ENCODE measurements at places on chromosomes 2 and 18.

- DNase-seq, result no peak
Measured at GRCh38 chr2:73133566-73134197, 20.9 kb upstream of the RAB11FIP5 start.

DNA sequence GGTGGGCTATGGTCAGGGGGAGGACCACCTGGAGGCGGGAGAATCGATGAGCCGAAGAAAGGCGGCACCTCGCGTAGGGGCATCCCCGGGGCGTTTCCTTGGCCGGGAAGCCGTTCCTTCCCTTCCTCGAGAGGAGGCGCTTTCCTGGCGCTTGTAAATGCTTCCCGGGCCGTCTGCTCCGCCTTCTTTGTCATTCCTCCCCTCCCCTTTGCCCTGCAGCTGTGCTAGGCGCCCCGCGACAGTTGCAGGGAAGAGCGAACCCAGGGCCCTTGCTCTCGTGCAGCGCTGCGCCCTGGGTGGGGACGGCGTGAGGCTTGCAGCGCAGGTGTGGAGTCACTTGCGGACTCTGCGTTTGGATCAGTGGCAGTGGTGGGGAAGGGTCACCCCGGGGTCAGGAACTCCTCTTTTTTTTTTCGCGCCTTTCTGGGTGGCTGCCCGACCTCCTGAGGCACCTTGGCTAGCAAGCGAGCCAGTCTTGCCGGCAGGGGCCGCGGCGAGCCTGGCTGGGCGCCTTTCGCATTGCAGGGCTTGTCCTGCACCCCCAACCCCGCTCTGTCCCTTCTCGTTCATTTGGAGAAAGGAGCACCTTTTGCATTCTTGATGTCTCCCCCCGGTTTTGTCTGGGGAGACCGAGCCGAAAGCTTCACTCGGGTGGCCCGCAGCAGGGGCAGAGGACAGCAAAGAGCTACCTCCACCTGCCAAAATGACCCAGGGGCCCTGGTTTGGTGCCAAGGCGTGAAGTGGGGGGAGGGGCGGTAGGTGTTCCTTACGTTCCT is 858 bp downstream of the KCNS3 start:
- DNase-seq, result no peak

GRCh38 chr2:188869550-188869949 is 104.6 kb upstream of the COL3A1 start:
- DNase-seq, result no peak

GRCh38 chr2:235505181-235505741 is 11.4 kb downstream of the AGAP1 start:
- DNase-seq, result no peak

- DNase-seq, result no peak
Measured at GRCh38 chr2:221747289-221747972, 175.3 kb upstream of the EPHA4 start.

DNA sequence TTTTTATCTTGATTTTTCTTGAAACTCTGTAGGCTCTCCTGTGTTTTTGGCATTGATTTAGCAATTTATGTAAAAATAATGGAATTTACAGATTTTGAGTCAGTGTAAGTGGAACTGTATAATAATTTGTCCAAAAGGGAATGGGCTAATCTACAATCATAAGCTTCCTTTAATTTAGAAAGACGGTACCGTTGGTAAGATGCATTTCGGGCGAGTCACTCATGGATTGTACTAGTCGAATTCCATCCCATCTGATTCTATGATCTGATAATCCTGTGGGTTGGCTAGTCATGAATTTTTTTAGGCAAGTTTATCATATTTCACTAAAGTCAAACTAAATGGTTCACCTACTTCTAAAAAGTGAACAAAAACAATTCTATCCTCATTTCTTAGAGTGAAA is 133.4 kb downstream of the ZNF407 start:
- no peak for DNase-seq

DNA sequence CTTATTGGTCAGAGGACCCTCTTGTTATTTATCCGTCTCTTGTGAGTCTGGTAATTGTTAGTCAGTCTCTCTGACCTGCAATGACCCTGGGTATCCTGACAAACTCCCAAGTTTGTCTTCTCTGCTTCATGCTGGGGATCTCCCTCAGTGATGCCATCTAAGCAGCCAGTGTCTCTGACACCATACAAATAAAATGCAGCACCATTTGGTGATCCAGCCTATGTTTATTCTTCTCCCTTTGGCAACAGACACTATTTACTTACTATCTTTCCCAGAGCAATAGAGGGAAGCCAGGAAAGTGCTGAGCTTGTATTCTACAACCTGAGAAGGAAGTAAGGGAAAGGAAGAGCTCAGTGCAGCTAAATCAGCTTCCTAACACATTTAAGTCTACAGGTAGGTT is 15.9 kb downstream of the SERPINE2 start:
- DNase-seq, result no peak

- no peak for DNase-seq
Measured at GRCh38 chr2:176502619-176503018, 233.4 kb downstream of the MTX2 start.

GRCh38 chr18:59189008-59189407 is 30.9 kb upstream of the GRP start:
- DNase-seq, result no peak

- no peak for DNase-seq
Measured at GRCh38 chr18:76805221-76805620, 17.1 kb upstream of the ZNF236 start.

GRCh38 chr2:46669996-46670793 is 190.8 kb downstream of the TMEM247 start:
- DNase-seq, result no peak

GRCh38 chr2:205706769-205707381 is 24.6 kb downstream of the NRP2 start:
- DNase-seq, result no peak

GRCh38 chr2:215930505-215931253 is 82.7 kb downstream of the MREG start:
- no peak for DNase-seq

DNA sequence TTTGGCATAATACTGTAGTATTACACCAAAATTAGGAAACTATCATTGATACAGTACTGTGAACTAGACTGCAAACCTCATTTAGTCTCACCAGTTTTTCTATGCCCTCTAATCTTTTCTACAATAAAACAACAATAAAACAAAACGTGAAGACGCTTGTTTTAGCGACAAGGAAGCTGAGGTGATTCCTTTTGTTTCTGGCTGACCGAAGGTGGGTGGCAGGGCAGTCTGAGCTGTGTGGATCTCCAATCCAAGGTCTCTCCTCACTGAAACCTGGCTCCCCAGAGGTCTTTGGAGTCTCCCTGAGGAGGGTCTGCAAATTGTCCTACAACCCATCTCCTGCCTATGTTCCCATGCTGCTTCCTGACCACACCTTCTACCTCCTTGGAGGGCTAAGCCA is 59.3 kb downstream of the ARMC9 start:
- no peak for DNase-seq

- DNase-seq, result no peak
Measured at GRCh38 chr2:27552941-27553340, 29.9 kb upstream of the ZNF512 start.

DNA sequence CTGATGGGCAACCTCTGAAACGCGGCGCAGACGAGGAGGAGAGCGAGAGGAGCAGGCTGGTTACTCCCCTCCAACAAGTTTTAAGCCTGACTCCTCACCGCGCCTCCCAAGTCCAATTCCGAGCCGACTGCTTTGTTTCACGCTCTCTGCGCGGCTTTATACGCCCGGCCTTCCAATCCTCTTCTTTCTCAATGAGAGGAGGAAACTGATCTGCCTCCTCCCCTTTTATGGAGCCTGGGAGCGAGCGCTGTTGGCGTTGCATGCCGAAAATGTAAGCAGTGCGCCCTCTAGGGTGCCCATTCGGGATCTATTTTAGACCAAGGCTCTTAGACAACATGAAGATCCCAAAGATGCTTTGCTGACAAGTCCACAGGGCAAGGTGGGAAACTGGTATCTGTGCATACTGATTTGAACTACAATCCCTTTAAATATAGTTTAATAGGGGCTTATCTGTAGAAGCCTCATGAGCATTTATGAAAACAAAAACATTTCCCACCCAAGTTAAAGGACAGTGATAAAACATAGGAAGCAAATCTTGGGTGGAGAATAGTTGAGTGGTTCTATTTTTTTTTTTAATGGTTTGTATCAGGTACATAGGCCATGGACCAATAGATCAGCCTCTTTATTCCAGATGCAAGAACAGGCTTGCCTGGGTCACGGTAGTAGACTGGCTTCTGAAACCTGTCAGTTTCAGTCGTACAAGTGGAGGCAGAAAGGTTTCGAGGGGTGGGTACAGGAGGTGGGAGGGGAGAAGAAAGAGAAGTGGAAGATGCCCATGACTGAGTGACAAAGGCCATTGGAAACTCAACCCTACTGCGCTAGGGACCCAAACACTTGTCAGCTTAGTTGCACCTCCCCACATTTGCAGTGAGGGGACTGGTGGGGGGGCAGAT is at the start of gene RND3:
Gene RND3, minus strand, starts transcription at position 131 of the 893 bp plus-strand sequence. CDS start 250 bp downstream, outside the sequence.
- no peak for DNase-seq

GRCh38 chr2:207073801-207074678 is 91.7 kb downstream of the KLF7 start:
- DNase-seq, result no peak

DNA sequence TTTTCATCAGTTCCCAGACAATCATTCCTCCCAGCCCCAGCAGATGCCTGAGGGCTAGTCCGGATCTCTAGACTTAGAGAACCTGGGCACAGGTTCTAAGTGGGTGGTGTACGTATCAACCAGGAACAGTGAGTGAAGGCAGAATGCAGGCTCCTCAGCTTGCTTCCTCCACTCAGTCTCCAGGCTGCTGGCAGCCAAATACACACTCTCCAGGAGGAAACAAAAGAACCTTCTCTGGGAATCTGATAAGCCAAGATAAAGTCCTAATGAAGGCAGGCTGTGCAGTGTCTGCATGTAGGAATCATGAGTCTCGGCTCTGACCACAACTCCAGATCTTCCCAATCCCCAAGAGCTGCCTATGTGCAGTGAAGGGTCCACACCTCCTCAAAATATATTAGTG is 245.7 kb downstream of the SP3 start:
- DNase-seq, result no peak
